AG08395 (cell line): ENCODE measurements at places on chromosomes 5 and 9.

GRCh38 chr9:106535439-106535838 is 327.5 kb upstream of the ZNF462 start:
- no peak for DNase-seq

GRCh38 chr9:110257097-110257841 is 962 bp upstream of the TXN start:
- no peak for DNase-seq

- DNase-seq = no peak
These were observed 11.9 kb upstream of the PLCXD3 start for GRCh38 chr5:41522193-41522786.

- DNase-seq = no peak
These were observed 30.1 kb upstream of the ZBED3 start for GRCh38 chr5:77117161-77117560.

DNA sequence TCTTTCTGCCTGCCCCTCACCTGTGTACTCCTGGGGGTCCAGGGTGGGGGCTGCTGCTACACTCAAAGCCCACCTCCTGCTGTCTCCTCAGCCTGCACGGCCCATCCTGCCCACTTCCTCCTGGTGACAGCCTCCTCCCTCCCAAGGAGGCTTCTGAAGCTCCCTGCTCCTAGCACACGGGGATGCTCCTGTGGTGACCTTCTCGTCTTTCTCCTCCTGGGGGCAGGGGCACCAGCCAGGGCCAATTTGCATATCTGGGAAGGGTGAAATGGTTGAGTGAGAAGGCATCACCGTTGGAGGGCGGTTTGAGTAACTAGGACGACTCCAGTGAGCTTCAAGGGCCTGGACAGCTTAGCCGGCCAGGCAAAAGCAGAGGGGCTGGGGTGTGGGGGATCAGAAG is 51.9 kb upstream of the COL5A1 start:
- DNase-seq = no peak

GRCh38 chr5:163874431-163874830 is 369.0 kb downstream of the MAT2B start:
- no peak for DNase-seq

DNA sequence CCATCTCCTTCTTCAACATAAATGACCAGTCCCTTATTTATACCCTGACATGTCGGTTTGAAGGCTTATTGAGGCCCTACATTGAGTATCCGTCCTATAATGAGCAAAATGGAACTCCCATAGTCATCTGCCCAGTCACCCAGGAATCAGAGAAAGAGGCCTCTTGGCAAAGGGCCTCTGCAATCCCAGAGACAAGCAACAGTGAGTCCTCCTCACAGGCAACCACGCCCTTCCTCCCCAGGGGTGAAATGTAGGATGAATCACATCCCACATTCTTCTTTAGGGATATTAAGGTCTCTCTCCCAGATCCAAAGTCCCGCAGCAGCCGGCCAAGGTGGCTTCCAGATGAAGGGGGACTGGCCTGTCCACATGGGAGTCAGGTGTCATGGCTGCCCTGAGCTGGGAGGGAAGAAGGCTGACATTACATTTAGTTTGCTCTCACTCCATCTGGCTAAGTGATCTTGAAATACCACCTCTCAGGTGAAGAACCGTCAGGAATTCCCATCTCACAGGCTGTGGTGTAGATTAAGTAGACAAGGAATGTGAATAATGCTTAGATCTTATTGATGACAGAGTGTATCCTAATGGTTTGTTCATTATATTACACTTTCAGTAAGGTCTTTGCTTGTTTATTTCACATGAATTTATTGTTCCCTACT is 38.2 kb upstream of the BTNL3 start:
- no peak for DNase-seq

GRCh38 chr9:78463750-78464149 is 166.8 kb downstream of the PSAT1 start:
- DNase-seq = no peak

DNA sequence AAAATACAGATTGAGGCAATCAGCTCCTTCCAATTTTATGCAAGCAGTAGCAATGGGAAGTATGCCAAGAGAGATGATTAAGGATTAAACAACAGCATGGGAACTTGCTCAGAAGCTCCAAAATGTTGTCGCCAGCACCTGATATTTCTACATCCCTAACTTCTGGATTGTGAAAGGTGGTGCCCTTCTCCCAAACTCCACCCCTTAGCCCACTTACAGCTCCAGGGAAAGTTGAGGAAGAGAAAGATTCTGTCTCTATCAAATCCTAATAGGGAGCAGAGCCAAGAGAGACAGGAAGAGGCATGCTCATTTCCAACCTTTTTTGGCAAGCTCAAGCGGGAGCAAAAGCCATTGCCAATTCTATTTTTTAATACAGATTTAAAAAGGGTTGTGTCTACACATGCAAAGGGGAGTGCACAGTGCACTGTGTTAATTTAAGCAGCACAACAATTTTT is 92.4 kb upstream of the NR3C1 start:
- DNase-seq = peak; percentile 38
